ENCODE measurements at places on chromosomes 6 and 20.

- no peak for DNase-seq
These were observed 39.1 kb downstream of the PGM3 start for GRCh38 chr6:83153883-83154521.

- DNase-seq, result no peak
These were observed 31.7 kb downstream of the FOXC1 start for GRCh38 chr6:1641343-1641885.

DNA sequence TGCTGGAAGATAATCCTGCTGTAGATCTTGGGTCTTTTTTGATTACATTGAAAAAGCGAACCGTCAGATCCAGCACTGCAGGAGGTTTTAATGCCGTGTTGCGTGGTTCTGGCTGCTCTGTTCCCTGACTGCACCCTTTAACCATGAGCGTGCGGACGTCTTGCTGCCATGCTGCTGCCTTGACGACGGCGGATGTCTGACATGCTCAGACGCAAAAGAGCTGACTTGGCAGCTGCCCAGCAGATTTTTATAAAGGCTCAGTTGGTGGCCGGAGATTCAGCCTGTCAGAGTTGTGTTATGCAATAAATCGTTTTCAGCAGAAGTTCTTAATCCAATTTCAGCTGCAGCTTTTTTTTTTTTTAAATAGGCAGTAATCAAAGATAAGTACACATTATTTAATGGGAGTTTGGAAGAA lies 119.4 kb downstream of the JARID2 start:
- DNase-seq, result peak; percentile 32

GRCh38 chr6:68087399-68088133 lies 547.5 kb upstream of the ADGRB3 start:
- no peak for DNase-seq

Data from activated T-cell treated with anti-CD3 and anti-CD28 coated beads for 24 hours (primary cell).